ENCODE measurements at places on chromosomes 2 and 18.

DNA sequence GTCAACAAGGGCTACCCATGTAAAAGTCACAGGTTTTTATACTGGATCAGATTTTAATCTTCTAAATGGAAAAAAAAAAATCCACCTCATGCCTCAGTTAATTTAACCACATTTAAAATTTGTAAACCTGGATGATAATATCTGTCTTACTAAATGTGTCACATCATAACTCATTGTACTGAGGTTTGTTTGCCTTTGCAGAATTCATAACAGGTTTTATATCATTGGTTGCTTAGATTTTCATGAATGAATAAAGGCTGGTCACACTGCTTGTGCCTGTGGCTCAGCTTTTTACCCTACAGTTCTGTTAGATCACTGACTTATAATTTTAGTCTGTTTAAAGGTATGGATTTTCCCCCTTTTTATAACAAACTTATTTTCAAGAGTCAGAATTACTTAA, 48.9 kb downstream of the PSMD14 start:
- no peak for DNase-seq

DNA sequence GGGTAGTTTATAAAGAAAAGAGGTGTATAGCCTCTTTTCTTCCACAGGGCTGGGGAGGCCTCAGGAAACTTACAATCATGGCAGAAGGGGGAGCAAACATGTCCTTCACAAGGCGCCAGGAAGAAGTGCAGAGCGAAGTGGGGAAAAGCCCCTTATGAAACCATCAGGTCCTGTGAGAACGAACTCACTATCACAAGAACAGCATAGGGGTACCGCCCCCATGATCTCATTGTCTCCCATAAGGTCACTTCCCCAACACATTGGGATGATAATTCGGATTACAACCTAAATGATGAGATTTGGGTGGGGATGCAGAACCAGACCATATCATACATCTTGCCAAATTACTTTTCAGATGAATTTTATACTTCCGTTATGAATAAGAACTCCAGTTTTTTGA, 32.4 kb downstream of the RALB start:
- no peak for DNase-seq

DNA sequence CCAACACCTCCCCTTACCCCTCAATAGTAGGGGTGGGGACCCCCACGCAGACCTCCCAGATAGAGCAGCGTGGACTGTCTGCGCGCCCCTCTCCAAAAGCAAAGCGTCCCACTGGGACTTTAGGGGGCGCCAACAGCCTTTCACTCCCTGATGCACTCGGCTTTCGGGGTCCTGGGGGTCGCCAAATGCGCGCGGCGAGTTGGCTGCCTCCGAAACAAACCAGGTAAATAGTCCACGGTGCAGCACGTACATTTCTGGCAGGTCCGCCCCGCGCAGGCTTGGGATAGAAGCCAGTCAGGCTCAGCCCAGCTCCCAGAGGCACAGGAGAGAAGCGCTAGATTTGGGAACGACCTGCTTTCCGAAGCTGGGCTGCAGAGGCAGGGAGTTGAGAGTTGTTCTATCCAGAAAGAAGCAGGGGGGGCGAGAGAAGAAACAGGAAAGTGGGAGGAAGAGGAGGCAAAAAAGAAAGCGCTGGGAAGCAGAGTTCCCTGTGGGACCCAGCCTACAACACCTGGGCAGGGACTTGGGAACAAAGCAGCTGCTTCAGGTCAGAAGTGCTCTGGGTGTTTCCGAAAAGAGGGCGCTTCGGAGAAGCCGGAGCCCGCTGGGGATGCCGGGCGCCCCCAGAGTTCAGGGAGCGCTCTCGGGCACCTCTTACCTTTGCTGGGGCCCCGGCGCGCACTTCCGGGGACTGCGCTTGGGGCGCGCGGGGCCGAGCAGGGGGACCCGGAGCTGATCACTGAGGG, 544 bp downstream of the EVA1A start:
- no peak for DNase-seq

- no peak for DNase-seq
Measured at GRCh38 chr2:6741229-6741628, 124.5 kb downstream of the CMPK2 start.

DNA sequence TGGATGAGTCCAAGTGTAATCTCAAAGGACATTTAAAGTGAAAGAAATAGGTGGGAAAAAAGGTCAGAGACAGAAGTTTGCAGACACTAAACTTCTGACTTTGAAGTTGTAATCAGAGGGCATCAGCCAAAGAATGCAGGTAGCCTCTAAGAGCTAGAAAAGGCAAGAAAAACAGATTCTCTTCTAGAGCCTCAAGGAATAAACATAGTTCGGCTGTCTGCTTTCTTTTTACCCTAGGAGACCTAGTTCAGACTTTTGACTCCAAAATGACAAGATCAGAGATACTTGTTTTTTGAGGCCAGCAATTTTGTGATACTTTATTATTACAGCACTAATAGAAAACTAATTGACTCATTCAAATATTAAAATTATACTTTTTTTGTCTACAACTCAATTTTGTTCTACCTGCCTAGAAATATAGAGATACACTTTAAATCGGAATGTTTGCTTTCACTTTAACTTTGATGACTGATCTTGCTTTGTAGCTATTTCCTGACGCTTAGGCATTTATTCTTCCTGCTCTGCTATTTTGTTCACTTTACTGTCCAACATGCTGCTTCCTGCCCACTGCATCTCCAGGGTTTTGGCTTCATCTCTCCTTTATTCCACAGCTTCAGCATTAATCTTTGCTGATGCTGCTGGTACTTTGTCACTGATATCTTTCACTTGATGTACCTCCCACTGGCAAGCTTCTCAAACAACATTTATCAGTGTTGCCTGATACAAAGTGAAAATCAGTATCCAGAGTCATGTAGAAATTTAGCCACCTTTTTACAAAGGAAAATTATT, 272.5 kb downstream of the DSEL start:
- DNase-seq, result no peak

DNA sequence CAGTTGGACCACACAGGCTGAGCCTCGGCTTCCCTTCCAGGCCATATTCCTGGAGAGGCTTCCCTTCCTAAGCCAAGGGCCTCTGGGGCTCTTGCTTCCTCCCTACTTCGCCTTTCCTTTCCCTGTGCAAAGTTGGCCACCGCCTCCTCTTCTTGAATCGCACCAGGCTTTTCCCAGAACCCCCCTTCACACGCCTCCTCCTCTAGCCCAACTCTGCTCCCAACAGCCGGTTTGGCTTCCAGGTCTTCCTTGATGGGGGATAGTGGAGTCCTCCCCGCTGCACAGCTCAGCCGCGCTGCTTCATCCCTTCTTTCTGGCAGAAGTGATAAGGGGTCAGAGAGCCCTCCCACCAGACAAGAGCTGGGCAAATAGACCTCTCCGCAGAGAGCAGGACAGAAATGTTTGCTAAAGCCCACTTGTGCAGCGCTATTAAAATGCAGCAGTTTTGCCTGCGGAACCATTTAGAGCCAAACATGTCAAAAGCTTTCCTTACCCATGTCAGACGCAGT, 56.4 kb downstream of the SNORC start:
- no peak for DNase-seq

GRCh38 chr2:233449081-233449901, 95.0 kb downstream of the DGKD start:
- DNase-seq, result no peak

Measured in stimulated activated CD4-positive, alpha-beta T cell treated with anti-CD3 and anti-CD28 coated beads, TNF-alpha, amount 100 ng/mL, for 4 hours (primary cell).